Transverse colon (tissue), 4 donors: ENCODE measurements at places on chromosomes 13 and 19.

GRCh38 chr19:14511229-14511593 lies 7.0 kb downstream of the DNAJB1 start:
- DNase-seq, result no peak

DNA sequence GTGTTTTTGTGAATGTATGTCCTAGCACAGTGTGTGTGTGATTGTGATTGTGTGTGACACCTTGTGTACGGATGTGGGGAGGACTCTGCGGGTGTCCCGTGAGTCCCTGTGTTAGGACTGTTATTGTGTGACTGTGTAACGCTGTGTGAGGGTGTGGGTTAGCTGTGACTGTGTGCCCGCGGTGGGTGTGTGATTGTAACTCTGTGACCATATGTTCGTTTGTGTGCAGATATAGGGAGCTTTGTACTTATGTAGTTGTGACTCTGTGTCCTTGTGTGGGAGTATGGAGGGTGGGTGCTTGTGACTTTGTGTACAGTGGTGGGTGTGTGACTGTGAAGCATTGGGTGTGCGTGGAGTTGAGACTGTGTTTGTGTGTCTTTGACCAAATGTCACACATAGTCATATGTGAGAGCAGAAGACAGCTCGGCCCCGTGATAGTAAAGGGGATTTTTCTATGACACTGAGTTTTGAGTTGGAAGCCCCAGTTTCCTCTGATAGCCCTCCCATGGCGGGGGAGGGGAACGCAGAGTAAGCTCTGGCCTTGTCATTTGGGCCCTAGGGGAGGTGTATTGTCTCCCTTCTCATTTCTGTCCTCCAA lies 949 bp upstream of the ZNF260 start:
- no peak for DNase-seq

- DNase-seq, result no peak
Measured at GRCh38 chr13:45332036-45332830, 8.8 kb downstream of the TPT1 start.

DNA sequence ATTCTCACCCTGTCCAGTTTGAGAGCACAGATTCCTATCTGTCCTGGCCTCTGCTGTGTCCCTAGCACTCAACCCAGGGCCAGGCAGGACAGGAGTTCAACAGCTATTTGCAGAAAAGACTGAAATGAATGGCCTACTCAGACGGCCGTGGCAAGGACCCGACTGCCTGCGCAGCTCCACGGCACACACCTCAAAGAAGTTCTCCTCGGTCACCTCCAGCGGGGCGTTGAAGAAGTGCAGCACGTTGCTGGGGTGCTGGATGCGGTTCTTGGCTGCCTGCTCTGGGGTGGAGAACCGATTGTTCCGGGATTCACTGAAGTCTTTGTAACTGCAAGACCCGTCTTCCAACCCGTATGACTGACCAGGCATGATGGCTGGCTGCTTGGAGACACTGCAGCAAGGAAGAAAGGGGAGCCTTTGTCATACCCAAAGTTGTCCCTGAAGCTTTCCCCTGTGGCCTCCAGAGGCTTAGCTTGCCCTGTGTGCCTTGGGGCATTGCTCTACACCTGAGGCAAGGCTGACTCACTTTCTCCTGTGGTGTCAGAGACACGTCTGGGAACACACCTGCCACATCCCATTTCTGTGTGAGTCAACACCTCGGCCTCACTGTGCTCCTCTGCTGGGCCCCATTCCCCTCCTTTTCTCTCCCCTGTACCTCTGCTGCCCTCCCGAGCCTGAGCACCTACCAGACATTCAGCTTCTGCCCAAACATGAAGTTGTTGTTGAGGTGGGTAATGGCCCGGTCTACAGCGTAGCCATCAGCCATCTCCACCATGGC lies 6.8 kb upstream of the ECH1 start:
- DNase-seq, result no peak

DNA sequence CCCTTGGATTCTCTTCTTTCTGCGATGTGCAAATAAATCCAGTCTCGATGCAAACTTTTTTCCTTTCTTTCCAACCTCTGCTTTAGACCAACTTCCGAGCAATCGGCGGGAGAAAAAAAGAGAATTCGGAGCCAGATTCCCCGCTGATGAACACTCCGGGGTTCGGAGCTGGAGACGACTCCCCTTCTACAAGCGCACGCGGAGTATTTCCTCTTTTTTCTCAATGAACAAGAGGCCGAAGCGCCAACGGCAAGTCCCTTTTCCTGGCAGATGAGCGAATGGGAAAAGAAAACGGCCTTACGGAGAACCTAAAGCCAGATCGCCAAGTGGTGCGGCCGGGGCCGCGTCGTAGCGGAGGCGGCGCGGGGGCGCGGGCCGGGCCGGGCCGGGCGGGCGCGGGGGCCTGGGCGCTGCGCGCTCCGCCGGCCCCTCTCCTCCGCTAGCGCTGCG lies 250 bp downstream of the SPRY2 start:
- DNase-seq, result no peak

DNA sequence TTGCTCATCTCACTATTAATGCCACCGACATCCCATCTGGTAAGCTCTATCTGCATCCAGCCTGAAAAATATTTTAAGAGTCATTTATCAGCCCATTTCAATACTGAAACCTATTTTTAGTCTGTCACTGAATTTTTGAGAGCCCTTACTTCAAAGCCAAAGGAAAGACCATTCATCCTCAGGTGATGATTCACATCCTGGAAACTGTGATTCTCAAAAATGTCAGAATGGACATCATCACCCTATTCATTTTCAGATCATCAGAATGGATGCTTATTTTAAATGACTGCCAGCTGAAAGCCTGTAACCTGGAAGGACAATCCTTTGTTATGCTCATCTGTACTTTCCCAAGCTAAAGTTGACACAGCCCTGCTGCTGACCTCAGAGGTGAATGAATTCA lies 27.0 kb downstream of the TNFSF11 start:
- DNase-seq, result no peak

DNA sequence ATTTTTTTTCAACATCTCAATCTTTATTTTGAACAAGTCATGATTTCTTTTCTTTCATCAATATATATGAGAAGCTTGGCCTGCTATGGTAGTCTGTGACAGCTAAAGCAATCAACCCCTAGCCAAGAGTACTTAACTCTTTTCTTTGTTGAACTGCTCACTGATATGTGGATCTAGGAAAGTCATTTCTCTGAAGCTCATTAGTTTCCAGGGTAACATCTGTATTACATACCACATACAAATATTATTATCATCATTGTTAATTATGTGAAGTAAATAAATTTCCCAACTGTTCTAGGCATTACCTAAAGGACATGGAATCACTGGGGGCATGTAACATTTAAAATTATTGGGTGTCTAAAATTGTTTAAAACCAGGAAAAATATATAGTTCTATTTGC lies 267.3 kb downstream of the DCT start:
- DNase-seq, result no peak

DNA sequence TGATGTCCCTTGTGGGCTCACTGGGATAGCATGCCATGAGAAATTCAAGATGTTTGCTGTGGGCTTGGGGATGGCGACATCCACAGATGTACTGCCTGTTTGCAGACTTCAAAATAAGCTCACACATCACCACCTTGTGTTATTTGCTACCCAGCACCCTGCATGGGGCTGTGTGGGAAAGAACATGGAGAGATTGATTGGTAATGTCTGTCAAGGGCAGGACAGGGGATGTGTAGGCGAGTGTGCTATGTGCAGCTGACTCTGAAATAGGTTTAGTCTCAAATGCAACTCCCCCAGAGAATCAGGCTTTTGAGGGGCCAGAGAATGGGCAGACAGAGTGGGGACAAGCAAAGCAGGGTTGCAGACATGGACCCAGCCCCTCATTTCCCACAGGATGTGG lies 24.7 kb downstream of the PNPLA6 start:
- DNase-seq, result no peak

- peak; percentile 76 for DNase-seq
Measured at GRCh38 chr13:110340812-110341444, 33.8 kb downstream of the COL4A2 start.

- no peak for DNase-seq
Measured at GRCh38 chr19:44974857-44975256, 19.7 kb downstream of the CLPTM1 start.

DNA sequence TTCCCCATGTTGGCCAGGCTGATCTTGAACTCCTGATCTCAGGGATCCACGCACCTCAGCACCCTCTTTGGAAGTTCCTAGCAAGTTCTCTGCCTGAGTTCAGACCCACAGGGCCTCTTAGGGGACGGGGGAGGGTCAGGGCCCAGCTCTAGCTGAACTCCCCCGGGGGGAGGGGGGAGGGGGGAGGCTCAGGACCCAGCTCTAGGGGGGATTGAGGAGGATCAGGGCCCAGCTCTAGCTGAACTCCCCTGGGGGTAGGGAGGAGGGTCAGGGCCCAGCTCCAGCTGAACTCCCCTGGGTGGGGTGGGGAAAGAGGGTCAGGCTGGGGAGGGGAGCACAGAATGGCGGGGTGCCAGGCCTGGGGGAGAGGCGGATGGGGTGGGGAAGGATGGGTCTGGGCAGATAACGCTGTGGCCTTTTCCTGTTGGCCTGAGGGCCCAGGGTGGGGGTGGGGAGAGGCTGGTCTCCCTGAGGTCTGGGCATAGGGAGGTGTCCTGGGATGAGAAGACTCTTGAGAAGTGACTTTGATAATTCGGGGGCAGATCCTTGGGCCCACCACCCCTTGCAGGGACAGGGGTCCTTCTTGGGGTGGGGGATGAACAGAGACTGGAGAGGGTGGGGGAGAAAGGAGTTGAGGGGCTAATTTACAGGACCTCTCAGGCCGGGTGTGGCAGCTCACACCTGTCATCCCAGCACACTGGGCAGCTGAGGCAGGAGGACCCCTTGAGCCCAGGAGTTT lies 5.5 kb upstream of the PTBP1 start:
- no peak for DNase-seq

- no peak for DNase-seq
Measured at GRCh38 chr13:77516342-77516789, 19.1 kb upstream of the SCEL start.

DNA sequence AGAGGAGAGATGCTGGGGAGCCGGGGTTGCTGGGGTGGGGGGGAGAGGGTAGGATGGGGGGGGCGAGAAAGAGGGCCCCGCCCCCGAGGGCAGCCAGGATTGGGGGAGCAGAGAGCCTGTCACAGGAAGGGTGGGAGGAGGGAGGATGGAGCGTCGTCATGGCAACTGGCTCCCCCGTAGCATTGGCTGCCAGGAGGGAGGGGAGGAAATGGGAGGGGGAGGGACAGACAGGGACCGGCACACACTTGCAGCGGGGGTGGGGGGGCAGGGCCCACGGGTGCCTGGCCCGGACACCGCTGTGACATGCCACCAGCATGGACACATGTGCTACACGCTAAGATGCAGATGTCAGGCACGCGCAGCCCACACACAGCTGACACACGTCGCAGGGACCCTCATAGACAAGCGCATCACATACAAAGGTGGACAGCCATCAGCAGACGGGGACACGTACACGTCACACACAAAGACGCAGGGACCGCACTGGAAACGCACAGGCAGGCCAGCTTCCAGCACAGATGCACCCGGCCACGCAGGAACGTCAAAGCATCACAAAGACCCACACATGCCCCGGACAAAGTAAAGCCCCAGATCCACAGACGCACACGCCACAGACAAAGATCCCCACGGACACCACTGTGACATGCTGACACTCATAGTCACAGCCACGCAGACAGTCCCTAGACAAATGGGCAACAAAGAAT lies at the start of gene LMTK3:
Gene LMTK3 (minus strand): TSS at position 36 of the 704 bp plus-strand sequence. CDS start 259 bp downstream, outside the sequence.
- peak; percentile 55 for DNase-seq

GRCh38 chr13:38376546-38376945 lies 26.9 kb downstream of the UFM1 start:
- DNase-seq, result no peak

DNA sequence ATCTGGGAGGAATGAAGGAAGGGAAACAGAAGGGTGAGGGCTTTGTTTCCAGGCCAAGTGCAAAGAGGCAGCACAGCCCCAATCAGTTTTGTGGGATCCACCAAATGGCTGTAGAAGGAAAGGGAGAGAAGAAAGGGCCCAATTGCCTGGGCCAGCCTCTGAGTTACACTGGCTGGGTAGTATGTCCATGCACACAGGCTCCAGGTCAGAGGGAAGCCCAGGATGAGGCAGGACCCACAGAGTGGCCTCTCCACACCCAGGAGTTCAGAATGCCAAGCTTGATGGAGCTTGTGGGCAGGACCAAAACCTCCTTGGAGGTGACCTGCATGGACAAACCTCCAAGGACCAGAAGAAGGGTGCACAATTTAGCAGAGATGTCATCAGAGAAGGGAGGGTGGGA lies 178.2 kb upstream of the TSHZ3 start:
- no peak for DNase-seq

- DNase-seq, result no peak
Measured at GRCh38 chr19:40583283-40583682, 6.6 kb downstream of the SHKBP1 start.

DNA sequence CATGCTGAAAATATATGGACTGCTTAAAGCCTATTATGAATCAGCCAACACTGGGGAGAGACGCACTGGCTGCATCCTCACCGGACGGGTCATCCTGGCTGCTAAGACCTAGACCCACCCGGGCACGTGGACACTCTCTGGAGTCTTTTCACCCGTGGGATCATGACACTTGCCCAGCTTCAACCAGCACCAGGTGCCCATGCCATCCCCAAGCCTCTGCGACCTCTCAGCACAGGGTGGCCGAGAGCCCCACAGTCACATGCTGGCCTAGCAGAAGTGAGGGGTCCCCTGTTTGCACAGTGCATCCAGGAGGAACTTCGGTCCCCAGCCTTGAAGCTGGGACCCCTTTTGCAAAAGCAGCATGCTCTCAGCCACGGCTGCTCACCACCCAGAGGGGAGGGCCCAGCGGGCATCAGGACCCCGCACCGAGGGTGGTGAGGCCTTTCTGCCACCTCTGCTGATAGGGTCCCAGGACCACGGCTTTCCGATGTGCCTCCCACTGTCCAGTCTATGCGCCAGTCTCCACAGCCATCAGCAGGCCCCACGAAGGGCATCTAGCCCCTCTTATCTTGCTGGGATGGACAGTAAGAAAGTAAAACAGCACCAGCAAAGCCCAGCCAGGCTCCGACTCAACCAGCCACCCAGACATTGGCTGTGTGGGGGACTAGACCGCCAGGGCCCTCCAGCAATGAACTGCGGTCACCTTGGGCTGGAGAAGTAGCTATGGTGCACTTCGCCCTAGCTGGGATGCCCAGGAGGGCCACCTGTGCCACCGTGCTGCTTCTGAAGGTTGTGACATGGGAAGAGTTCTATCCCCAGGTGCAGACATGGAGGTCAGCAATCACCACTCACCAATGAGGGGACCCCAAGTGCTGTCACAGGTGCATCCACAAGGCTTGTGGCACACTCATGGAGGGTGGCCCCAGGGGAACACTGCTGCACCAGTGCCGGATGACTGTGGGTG lies 73.1 kb downstream of the CEBPG start:
- DNase-seq, result no peak

- no peak for DNase-seq
Measured at GRCh38 chr13:101655435-101655834, 203.0 kb downstream of the ITGBL1 start.

- DNase-seq, result no peak
Measured at GRCh38 chr13:68888832-68889231, 1218.8 kb upstream of the ATXN8OS start.

DNA sequence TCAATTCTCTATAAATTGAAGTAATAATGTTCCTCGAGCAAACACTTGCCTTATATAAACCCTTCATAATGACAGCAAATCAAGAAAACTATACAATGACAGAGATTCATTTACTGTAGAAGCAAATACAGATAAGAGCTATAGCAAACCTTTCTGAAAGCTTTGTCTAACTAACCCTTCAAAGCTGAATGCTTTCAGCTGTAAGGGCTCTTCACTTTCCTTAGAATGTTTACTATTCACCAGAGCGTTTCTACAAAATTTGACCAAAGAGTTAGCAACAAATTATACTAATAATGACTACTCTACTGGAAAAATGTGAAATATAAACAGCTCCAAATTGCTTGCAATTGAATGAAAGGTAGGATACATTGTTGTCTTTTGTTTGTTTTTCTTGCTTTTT lies 218.1 kb downstream of the SLITRK5 start:
- no peak for DNase-seq
